ENCODE measurements at places on chromosomes 1 and 21.
A peak's percentile ranks its signal among the peaks of the same experiment; 100 is the strongest.

DNA sequence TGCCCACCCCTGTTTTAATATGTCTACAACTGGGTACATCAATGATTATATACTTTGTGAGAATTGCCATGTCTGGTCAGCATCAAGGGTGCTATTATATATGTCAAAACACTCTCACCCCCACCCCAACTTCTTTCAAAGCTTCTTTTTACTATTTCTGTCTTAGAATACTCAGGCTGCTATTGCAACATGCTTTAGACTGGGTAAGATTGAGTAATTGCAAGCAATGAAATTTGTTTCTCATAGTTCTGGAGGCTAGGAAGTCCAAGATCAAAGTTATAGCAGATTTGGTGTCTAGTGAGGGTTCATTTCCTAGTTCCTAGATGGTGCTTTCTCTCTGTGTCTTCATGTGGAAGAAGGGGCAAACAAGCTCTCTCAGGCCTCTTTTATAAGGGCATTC, 100.5 kb upstream of the KCNK1 start:
- DNase-seq, result no peak

DNA sequence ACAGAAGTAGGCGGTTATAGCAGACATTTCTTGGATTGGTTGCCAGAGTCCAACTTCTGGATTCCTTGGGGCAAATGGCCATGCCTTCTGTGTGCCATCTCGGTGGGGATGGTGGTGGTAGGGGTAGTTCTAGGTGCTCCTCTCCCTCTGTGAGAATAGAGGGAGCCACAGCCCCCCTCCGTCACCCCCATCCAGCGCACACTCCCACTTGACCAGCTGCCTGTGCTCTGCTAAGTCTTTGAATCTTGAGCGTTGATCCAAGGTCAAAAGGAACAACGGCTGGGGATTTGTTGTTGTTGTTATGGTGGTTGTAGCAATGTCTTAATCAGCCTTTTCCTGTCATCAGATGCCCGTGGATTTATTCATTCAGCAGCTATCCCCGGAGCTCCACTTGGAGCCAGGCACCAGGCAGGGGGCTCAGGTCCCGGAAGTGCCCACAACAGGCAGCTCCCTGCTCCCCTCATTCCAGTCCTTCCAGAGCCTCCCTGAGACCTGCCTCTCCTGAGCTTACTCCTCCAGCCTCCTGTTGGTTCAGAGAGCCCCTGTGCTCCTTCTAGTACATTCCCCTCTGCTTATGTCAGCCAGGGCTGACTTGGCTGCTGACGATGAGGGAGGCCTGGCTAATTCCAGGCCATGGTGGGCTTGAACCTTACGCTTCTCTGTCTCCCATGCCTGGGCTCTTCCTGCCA, 146.6 kb upstream of the WNT4 start:
- DNase-seq, result no peak

- DNase-seq, result peak; percentile 63
These were observed 13.5 kb downstream of the ESPN start for GRCh38 chr1:6438047-6438525.

DNA sequence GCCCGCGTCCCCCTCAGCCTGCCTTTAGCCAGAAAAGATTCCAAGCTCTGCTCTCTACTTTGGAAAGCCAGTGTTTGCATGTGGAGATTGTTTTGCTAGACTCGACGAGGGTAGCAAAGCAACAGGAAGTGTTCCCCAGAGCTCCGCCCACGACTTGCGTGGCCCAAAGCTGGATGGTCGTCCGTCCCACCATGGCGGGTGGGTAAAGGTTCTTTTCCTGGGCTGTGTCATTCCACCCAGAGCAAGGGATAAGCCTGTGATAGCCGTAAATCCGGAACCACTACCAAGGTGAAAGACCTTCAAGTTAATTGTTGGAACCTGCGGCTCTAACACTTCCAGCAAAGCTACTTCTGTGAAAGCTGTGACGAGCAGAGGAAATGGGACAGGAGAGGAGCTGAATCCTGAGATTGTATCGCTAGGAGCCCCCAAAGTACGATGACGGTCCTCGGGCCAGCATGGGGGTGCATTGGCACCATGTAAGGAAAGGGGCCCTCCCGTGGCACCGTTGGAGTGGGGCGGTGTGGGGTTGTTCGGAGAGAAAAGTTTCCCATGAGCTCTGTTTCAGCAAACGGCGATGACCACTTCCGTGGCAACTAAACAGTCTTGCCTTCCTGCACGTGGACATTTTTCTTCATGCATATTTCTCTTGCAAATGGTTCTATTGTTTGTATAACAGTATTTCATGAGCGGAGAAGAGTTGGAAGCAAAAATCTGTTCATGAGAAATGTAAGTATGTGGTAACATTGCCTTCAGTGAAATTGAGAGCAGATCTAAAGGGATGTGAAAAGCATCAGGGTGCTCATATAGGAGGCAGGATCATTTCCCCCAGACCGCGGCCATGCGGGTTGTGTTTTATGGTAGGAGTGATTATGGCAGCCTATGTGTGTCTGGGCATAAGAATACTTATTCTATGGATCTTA, 8.4 kb downstream of the MX2 start:
- no peak for DNase-seq

DNA sequence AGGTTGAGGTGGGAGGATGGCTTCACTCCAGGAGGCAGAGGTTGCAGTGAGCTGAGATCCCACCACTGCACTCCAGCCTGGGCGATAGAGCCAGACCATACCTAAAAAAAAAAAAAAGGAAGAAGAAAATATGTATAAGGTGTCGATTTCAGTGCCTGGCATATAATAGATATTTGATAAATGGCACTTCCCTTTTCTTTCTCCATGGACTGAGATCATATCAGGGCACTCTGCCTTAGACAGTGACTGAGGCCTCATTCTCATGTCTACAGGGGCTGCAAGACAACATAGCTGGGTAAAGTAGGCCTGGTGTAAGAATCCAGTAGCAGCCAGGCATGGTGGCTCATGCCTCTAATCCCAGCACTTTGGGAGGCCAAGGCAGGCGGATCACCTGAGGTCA, 21.2 kb downstream of the PCAT6 start:
- no peak for DNase-seq

DNA sequence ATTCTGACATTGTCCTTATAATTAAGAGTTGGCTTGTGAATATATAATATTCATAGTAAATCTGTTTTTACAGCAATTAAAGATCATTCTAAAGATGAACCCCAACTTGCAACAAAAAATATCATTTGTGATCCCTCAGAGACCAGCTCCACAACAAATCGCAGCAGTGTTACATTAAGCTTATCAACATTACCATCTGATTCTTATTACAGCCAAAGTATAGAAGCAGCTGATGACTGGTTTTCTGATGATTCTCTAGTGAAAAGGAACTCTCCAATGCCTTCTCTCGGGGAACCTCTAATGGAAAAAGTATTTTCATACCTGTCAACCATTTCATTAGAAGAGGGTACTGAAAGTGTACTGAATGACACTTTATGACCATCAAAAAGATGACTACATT, 45.4 kb downstream of the C1orf185 start:
- DNase-seq, result no peak

DNA sequence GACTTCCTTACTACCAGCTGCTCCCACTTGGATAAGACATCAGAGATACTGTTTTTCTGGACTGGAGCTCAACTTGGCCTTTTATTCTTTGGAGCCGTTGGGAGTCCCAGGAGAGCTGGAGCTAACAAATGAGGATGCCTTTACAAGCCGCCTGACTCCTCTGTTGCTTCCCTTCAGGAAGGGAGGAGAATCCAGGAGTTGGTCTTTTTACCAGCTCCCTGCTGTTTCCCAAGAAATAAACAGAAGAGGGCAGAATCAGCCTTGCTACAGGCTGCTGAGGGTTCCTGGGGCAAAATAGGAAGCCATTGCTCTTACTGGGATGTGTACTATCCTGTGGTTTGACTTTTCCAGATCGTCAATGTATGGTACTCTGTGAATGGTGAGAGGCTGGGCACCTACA, 1.5 kb downstream of the EIF3I start:
- no peak for DNase-seq

- no peak for DNase-seq
These were observed 222.6 kb upstream of the KCTD3 start for GRCh38 chr1:215344539-215344938.

DNA sequence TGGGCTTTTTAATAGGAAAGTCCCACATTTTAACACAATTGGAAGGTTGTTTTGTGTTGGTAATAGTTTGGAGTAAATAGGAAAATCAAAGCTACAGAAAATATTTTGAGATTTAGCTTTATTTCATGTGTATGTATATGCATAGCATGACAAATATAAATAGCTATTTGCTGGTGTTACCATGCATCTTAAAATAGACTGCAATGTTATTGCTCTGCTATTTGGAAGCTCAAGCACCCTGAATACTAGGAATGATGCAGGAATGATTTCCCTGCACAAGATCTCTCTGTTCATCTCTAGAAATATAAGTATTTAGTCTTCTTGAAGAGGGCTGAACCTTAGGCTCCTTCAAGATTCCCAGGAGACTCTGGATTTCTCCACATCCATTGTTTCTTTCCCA, 268.3 kb upstream of the POGK start:
- no peak for DNase-seq
